SK-N-SH (cell line): ENCODE measurements at places on chromosomes 3 and 15. TPM values are rescaled to one million over a fixed set of nuclear protein-coding genes. Genes with fewer than 3 reads are reported as not detected.

- H3K4me1 ChIP-seq, result no peaks in the 10 kb centered on the region; the same call in 1 of the 2 replicates
- no peak overlapping the region for H3K27ac ChIP-seq
- H3K4me3 ChIP-seq, result no peak overlapping the region
- no peaks in the 10 kb centered on the region for H3K36me3 ChIP-seq
These were observed 34.7 kb upstream of the BDH1 start for GRCh38 chr3:197590313-197590962.

GRCh38 chr15:41894251-41894790 lies 468 bp upstream of the SPTBN5 start:
- peak overlapping the region; percentile 65 for H3K27ac ChIP-seq
- no peaks in the 10 kb centered on the region for H3K27me3 ChIP-seq
- peak overlapping the region; percentile 25; the same call in 1 of the 2 replicates for H3K4me3 ChIP-seq
- peaks cover 12% of the 10 kb centered on the region for H3K4me1 ChIP-seq
- H3K36me3 ChIP-seq, result peaks cover 4% of the 10 kb centered on the region; the same call in 1 of the 2 replicates

- H3K27me3 ChIP-seq, result no peaks in the 10 kb centered on the region
- DNase-seq, result no peak
- H3K4me1 ChIP-seq, result no peaks in the 10 kb centered on the region
- H3K27ac ChIP-seq, result no peak overlapping the region
- H3K4me3 ChIP-seq, result no peak overlapping the region
- H3K36me3 ChIP-seq, result no peaks in the 10 kb centered on the region
These were observed 554.8 kb downstream of the MFSD1 start for GRCh38 chr3:159356606-159357005.

The GOLGA8S gene
- 0.02 TPM in 2 replicates for polyA plus RNA-seq

GRCh38 chr3:70615286-70615685 lies 302.8 kb upstream of the MDFIC2 start:
- no peak overlapping the region for H3K27ac ChIP-seq
- no peaks in the 10 kb centered on the region for H3K27me3 ChIP-seq
- no peaks in the 10 kb centered on the region for H3K36me3 ChIP-seq
- no peaks in the 10 kb centered on the region for H3K4me1 ChIP-seq
- no peak for DNase-seq

GRCh38 chr3:139353920-139354556 lies 10.2 kb downstream of the MRPS22 start:
- H3K4me3 ChIP-seq, result no peak overlapping the region
- H3K27me3 ChIP-seq, result no peaks in the 10 kb centered on the region
- H3K36me3 ChIP-seq, result peaks cover 96% of the 10 kb centered on the region
- H3K27ac ChIP-seq, result no peak overlapping the region
- H3K4me1 ChIP-seq, result peaks cover 6% of the 10 kb centered on the region; the same call in 1 of the 2 replicates

- H3K36me3 ChIP-seq, result no peaks in the 10 kb centered on the region
- DNase-seq, result no peak
- H3K4me1 ChIP-seq, result peaks cover 9% of the 10 kb centered on the region
- no peak overlapping the region for H3K4me3 ChIP-seq
These were observed 7.2 kb upstream of the VPS8 start for GRCh38 chr3:184804801-184805200.

The C3orf20 gene
- not detected in 2 replicates for polyA plus RNA-seq

DNA sequence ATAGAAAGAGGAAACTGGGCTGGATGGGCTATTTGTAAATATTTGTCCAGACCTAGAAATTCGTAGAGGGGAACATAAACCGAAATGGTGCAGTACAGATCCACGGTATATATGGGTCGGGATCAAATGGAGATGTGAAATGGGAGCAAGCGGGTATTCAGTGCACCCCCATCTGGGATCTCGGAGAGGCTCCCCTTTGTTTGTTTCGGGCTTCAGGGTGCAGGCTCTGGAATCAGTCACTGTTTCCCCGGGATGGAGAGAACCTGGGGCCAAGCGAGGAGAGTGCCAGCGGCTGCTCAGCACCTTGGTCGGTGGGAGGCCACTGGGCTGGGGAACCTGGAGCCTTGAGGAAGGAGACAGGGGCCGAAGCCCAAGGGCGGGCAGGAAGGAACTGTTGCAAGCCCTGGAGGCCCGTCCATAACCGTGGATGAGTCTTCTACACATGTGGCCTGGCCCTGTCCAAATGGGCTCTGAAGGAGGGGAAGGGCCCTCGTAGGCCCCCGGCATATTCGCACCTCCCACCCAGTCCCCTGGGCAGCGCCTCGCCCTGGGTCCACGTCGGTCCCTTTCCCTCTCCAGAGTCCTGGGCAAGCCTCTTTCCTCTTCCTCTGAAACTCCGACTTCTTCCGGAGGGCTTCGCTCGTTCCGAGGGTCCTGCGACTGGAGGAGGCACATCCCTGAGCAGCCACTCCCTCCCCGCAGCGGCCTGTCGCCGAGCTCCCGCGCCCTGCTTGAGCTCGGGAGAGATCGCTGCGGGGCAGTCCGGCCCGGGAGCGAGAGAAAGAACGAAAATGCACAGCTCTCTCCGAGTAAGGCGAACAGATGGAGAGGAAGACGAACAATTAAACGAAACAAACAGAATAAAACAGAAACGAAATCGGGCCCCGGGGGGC lies 3.0 kb downstream of the ISL2 start:
- peaks cover 4% of the 10 kb centered on the region; the same call in 1 of the 2 replicates for H3K4me1 ChIP-seq
- peaks cover 21% of the 10 kb centered on the region for H3K36me3 ChIP-seq
- no peak overlapping the region for H3K4me3 ChIP-seq
- H3K27ac ChIP-seq, result no peak overlapping the region
- no peaks in the 10 kb centered on the region for H3K27me3 ChIP-seq
